ENCODE measurements at places on chromosomes 1 and 21. TPM values are rescaled to one million over a fixed set of nuclear protein-coding genes. Genes with fewer than 3 reads are reported as not detected.
A peak's percentile ranks its signal among the peaks of the same experiment; 100 is the strongest.

Gene C4BPB
- 1.1 TPM for polyA plus RNA-seq

DNA sequence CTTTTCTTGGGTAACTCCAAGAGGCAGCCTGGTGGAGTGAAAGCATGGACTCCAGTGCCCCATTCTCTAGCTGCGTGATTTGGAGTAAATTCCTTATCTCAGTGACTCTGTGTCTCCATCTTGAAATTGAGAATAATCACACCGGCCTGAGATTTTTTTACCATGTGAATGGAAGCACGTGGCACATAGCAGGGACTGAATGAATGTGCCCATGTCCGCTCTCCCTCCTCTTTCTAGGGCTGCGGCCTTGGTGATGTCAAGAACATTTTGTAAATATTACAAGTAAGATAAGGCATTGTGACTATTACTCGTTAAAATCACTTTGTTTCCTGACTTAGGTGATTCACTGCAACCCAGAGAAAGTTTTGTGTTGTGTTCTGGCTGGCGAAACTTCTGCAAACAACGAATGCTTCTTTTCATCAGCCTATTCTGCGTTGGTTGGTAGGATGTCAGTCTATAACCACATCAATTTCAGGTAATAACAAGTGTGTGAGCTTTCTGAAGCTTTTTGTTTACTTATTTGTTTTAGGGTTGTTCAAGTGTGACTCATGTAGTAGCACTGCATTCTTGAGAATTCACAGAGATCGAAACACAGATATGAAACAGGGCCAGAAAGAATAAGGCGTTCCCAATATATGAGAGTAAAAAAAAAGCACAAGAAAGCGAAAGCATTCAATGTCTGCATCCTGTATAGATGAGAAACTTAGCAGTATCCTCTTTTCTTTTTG, 135.7 kb upstream of the SLC45A1 start:
- DNase-seq, result no peak

DNA sequence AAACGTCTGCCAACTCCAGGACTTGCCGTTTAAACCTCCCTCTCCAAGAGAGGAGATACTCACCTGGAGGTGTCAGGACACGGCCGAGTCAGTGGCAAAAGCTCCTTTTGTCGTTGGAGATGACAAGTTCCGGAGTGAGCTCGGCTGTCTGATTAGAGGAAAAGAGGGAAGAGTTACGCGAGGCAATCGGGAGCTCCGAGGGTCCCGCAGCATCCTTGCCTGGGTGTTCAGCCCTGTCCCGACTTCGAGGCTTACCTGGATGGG, 497 bp downstream of the ID3 start:
- no peak for DNase-seq

Gene PRDM16
- 0.55 TPM for polyA plus RNA-seq

GRCh38 chr1:187078916-187079315, 250.2 kb downstream of the PLA2G4A start:
- DNase-seq, result no peak

- no peak for DNase-seq
Observed at GRCh38 chr1:241825581-241825980, 22.4 kb upstream of the EXO1 start.

Gene SLC30A2
- polyA plus RNA-seq, result 0.41 TPM

- no peak for DNase-seq
Observed at GRCh38 chr1:160853754-160854153, 8.9 kb downstream of the CD244 start.

- no peak for DNase-seq
Observed at GRCh38 chr1:58063095-58063494, 483.4 kb downstream of the OMA1 start.

DNA sequence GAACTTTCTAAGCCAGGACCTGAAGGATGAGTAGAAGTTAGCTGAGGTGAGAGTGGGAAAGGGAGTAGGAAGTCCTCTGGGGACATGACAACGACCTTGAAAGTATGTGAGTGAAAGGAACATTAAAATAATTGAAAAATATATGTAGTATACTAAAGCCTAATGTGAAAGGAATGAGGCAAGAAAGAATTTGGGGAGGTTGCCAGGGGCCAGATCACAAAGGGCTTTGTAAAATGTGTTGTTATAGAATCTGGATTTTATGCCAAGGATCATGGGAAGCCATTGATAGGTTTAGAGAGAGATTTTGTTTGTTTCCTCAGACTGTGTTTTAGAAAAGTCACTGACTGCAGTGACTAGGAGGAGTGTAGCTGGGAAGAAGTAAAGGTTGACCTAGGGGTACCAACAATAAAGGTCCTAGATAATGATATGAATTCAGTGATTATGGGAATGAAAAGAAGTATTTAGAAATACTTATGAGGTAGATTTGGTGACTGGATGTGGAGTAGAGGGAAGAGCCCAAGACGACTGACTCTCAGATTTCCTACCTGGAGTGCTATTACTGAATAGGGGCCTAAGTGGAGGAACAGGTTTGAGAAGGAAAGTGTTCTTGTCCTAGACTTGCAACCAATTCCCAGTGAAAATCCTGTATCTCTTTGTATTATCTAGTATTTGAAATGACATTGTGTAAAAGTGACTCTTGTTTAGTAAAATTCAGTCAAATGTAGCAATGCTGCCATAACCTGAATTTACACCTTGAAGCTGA, 179.8 kb downstream of the PHTF1 start:
- no peak for DNase-seq

- no peak for DNase-seq
Observed at GRCh38 chr1:208085655-208086515, 158.3 kb downstream of the PLXNA2 start.

Gene CHML
- 7.4 TPM for polyA plus RNA-seq

DNA sequence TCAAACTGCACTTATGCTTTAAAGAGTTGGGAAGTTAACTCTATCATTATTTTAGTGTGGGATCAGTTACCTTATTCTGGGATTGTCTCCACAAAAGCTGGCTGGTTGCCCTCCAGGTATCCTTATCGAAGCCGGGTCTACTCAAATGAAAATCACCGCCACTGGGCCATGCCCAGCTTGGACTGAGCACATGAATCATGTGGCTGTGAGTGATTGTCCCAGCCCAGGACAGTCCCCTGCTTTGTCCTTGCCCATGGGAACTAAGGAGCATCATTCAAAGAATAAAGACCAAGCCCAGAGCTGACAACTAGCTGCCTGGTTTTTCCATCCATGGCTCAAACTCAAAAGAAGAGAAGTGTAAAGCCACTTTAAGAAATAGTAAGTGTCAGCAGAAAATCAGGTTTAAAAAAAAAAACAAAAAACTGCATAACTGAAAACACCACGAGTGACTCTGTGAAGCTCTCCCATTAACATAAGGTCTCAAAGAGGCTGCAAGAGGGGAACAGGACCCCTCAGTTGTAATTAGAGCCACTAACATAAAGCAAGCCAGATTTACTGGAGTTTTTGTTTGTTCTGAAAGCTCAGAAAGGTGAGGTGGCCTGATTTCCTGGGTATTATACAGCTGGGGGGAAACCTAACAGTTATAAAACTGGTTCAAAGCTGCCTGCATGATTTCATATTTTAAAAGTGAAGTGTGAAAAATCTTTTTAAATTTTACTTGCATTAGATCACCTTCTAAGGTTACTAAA, 91.5 kb downstream of the KIF14 start:
- DNase-seq, result peak; percentile 71

Gene THEMIS2
- polyA plus RNA-seq, result 64.4 TPM

GRCh38 chr1:111963985-111964738, 25.3 kb downstream of the KCND3 start:
- DNase-seq, result no peak

GRCh38 chr1:80582980-80583379, 1217.8 kb upstream of the ADGRL2 start:
- DNase-seq, result no peak

DNA sequence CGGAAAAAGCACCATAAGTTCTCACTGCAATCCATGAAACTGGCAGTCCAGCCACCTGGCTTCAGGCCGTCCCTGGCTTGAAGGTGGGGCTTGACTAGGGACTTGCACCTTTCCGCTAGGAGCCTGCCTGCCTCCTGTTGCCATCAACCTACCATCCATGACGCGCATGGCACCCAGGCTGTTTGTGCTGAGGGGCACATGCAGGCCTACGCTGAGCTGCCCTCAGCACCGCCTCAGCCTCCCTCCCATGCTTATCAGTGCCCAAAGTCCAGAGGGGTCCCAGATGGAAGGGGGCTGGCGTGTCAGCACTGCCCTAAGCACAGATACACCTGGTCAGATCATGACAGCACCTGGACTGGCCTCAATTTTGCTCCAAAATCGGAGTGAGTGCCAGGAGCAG, 190.2 kb upstream of the LYPLAL1 start:
- DNase-seq, result no peak

- no peak for DNase-seq
Observed at GRCh38 chr1:240169188-240169587, 77.5 kb downstream of the FMN2 start.

DNA sequence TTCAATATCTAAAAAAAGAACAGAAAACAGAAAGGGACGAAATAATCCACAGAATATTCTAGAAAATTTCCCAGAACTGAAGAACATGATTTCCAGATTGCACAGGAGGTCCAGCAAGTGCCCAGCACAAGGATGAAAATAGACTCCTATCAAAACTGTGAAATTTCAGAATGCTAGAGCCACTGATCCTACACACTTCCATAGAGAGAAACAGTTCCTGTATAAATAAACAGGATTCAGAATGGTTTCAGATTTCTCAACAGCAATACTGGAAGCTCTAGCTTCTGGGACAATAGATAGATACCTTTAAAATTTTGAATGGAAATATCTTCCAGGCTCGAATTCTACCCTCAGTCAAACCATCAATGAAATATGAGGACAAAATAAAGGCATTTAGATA, 4.6 kb downstream of the TARBP1 start:
- no peak for DNase-seq

DNA sequence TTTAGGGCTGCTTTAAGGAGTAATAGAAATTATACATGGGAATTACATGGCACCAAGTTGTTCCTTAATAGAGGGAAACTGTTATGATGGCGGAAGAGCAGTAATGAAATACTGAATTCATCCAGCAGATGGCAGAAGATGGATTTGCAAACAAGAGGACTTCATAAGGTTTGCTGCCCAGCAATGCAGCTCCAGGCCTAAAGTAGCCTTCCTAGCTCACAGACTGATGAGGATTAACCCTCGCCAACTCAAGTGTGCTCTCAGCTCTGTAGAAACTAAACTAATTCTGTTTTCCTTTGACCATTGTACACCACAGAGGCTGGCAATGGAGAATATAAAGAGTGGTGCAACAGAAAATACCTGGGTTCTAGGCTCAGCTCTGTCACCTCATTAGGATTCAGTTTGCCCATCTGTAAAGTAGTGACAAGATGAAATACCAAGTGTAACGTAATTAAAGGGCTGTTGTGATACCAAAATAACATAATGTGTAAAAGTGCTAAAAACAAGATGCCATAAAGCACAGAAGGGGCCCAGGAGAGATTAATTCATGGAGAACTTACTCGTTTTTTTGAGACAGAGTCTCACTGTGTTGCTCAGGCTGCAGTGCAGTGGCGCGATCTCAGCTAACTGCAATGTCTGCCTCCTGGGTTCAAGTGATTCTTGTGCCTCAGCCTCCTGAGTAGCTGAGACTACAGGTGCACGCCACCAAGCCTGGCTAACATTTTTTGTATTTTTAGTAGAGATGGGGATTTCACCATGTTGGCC, 102.4 kb upstream of the SERBP1 start:
- peak; percentile 50 for DNase-seq

Gene CD164L2
- 2.4 TPM for polyA plus RNA-seq

Gene CASQ1
- polyA plus RNA-seq, result 0.66 TPM

DNA sequence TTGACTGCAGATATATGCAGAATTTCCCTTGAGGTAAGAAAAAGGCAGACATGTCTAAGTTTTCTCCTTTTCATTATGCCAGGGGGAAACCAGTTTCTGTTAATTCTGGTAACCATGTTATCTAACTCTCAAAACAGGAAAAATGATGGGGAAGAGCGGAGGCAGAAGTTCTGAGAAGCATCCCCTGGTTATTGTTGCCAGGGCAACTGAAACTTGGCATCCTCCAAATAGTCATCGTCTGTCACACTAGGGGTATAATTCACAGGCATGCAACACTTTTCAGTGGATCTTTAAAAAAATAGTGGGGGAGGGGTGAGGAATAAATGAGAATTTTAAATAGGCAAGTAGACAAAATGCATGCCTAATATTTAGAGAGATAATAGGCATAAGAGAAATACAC, 715.3 kb upstream of the CXADR start:
- DNase-seq, result no peak

DNA sequence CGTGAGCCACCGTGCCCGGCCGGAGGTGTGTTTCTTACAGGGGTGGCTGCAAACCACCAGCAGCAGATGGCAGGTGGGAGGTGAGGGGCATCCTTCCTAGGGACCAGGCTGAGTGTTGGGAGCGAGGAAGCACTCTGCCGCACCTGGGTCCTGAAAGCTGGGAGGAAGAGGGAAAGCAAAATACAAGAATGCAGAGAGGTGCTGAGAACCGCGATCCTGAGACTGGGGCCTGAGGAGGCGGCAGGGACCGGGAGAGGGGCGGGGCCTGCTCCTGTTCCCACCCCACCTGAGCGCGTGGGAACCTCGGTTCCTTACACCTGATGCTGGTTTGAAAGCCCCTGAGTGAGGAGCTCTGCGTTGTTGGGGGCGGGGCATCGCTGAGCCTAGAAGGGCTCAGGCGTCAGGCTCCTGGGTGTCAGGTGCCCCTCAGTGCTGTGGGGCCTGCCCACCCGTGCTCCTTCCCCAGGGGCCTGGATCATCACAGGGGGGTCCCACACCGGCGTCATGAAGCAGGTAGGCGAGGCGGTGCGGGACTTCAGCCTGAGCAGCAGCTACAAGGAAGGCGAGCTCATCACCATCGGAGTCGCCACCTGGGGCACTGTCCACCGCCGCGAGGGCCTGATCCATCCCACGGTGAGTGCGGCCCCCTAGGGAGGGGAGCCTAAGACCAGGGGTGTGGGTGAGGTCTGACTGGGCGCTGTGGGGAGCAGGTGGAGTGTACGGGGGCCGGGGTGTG, 15.5 kb downstream of the TRPM2 start:
- DNase-seq, result no peak

GRCh38 chr21:35119501-35120047, 70.5 kb upstream of the RUNX1 start:
- DNase-seq, result no peak

- no peak for DNase-seq
Observed at GRCh38 chr1:160258177-160258798, 4.1 kb downstream of the DCAF8 start.

DNA sequence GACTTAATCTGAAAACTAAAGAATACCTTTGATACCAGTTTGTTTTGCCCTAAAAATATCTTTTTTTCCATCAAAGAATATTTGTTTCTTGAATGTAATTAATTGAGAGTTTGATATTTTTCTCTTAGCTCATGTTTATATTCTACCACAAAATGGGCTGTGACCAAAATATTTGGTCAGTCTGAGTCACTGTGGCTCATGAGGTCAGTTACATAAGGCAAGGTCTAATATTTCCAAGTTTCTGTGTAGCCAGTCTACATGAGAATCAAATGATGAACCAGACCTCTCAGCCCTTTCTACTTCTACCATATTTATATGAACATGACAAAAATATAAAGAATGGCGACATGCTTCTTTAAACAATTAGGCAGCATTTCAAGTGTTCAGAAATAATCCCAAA, 83.0 kb upstream of the IVNS1ABP start:
- DNase-seq, result no peak

DNA sequence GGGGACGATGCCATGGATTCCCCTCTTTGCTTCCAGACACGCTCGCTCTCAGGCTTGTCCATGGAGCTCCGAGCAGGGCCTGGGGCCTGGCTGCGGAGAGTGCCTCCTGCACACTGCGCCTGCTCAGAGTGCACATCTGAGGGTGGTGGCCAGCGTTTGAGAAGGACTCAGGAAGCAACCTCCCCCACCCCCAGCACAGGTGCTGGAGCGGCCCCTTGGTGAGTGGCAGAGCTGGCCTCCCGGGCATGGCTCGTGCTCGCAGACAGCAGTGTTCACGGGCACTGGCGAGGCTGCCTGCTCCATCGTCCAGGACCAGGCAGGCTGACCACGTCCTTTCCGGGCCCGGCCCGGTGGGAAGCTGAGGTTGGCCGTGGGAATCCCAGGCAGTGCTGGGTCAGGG, 2.8 kb downstream of the SPATC1L start:
- no peak for DNase-seq

All from thymus (tissue), 14 donors.